ENCODE measurements at places on chromosomes 4 and X.

DNA sequence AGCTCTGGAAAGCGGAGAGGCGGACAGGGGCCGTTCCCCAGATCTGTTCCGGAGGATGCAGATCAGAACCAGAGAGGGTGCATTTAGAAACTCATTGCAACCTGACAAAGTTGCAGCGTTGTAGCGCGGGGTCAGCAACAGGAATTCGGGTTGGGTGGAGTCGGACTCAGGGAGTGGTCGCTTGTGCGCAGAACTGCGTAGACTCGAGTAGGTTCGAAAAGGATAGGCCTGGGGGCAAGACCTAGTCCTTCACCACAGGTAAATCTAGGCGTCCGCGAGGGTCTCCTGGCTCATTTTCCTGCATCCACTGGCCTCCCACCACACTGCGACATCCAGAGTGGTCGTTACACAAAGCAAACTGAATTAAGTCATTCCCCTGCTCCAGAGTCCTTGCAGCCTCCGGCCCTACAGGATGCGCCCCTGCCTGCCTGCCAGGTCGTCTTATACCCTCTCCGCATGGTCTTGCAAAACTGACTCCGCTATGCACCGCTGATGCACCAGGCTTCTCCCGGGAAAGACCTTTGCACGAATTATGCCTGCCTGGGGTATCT, 4.7 kb upstream of the ZNF518B start:
- DNase-seq: no peak

GRCh38 chr4:142983065-142983464, 137.0 kb upstream of the INPP4B start:
- DNase-seq: no peak

DNA sequence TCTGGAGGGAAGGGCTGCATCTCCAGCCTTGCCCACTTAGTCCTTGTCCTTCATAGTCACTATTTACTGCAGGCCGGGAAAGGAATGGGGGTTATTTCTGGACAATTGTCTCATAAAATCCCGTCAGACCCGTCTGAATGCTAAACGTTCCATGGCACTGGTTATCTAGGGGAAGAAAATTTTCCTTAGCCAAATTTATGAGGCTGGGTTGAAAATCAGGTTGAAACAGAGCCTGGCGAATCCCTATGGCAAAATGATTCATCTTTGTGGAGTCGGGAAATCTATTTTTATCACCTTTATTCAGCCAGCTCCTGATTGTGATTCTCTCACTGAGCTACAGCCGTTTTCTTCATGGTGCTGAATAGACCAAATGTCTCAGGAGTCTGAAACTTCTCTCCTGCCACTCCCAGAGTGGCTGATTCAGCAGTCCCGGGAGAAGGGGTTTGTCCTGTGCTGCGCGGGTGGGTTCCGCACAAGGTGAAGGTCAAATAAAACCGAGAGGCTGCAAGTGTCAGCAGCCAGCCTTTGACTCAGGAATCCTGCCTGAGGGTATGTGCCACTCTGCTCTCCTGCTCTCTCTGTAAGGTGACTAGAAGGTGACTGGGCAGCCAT, 1.0 kb downstream of the LIMCH1 start:
- DNase-seq: no peak

DNA sequence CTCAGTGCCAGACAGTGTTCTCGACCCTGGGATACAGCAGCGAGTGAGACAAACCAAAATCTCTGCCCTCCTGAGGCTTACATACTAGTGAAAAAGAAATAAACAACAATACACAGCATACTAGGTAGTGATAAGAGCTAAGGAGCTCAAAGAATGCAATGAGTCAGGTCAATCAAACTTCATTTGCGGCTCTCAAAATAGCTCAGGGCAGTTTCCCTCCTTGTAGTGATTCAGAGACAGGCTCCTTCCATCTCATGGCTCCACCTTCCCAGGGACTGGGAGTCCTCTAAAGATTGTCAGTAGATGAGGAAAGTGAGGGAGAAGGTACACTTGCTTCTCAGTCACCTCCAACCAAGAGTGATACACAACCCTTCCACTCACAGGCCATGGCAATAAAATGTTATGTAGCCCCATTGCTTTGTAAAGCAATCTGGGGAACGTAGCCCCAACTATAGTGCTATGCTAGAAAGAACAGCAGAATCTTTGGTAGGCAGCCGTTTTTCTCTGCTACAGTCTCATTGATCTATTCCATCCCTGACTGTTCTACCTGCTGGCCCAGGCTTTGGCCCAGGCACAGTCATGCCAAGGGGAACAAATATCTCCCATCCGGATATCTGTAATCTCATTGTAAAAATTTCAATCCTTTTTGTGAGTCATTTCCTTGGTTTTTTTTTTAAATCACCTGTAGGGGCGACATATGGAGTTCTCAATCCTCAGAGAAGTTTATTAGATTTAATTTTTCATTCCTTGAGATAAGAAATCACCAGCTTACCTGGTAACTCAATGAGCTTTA, 183.1 kb upstream of the S100G start:
- DNase-seq: no peak

- DNase-seq: no peak
Measured at GRCh38 chrX:148380107-148380506, 120.3 kb upstream of the AFF2 start.

GRCh38 chrX:57573754-57574153, 18.1 kb upstream of the ZXDB start:
- DNase-seq: no peak

GRCh38 chr4:74237425-74237966, 70.8 kb upstream of the EPGN start:
- no peak for DNase-seq

- DNase-seq: no peak
Measured at GRCh38 chr4:111632641-111633151, 512.6 kb upstream of the FAM241A start.

- no peak for DNase-seq
Measured at GRCh38 chr4:121765971-121766538, 1.1 kb upstream of the SMIM43 start.

DNA sequence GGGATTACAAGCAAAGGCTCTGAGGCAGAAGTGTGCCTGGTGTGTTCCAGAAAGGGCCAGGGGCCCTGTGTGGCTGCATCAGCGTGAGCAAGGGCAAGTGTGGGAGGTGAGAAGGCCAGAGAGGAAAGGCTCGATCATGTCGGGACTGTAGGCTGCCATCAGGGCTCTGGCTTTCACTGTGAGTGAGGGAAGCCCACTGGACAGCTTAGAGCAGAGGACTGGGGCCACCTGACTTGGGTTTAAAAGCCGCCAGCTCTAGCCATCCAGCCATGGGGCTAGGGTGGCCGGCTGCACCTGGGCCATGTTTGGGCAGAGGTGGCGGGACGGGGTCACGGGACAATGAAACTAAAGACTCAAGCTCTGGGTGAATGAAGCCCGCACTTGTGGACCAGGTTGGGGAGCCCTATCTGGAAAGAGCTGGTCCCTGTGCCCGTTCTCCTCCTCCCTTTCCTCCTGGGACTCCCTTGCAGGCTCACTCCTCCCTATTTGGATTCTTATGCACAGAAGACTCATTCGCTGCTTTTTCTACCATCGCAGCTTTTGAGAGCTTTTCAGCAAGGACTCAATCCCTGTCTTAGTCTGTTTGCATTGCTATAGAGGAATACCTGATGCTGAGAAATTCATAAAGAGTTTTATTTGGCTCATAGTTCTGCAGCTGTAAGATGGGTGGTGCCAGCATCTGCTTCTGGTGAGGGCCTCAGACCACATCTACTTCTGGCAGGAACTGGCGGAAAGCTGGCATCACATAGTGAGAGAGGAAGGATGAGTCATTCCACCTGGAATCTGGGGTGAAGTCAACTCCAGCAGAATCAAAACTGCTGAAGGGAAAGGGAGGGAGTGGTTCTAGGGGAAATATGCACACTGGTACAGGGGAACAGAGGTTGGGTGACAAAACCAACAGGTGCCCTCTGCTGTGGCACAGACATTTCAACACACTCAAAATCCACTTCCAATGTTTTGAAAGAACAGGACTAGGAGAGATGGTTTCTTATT, 15.3 kb downstream of the CTAG1B start:
- DNase-seq: no peak

Measured in stimulated activated CD4-positive, alpha-beta T cell treated with anti-CD3 and anti-CD28 coated beads, Interleukin-15, amount 100 ng/mL, for 48 hours (primary cell).